IPS DF 19.7 (cell line): ENCODE measurements at places on chromosomes 4 and X.

- DNase-seq = peak; percentile 64
These were observed 155.7 kb downstream of the SNCA start for GRCh38 chr4:89681219-89681618.

DNA sequence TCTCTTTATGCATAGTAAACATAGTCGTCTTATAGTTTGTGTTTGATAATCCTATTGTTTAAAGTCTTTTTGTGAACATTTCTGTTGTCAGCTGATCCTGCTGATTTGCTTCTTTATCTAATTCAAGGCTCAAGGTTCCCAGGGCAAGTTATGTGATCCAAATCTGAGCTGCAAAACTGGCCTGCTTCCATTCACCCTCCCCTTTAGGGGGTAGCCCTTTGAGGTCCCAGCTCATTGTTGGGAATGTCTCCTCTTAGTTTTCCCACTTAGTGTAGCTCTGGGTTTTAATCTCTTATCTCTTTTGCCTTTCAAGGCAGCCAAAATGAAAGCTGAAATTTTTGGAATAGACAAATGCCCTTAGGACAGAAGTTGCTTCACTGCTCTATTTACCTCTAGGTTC, 40.2 kb upstream of the MAGED1 start:
- no peak for DNase-seq

DNA sequence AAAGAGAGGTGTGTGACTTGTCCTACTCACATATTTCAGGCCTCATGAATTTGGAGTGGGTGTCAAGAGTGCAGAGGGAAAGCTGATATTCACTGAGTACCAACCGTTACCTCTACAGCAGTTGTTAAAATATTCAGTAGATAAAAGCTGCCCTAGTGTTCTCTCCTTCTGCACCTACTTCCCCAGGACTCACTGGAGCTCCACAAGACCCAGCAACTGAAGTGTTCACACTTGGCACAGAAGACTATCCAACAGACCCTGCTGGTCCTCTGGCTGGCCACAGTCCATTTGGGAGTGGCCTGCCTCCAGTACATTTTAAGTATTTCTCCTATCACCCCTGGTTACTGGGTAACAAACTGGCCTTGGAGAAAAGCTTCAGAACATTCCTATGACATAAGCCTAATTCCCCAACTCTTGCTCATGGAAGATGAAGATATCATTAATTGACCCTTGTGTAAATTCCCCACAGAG, 70.8 kb downstream of the PPARGC1A start:
- no peak for DNase-seq

GRCh38 chrX:9573282-9574106, 108.6 kb downstream of the TBL1X start:
- no peak for DNase-seq

- no peak for DNase-seq
These were observed 244.3 kb downstream of the PTTG2 start for GRCh38 chr4:38204339-38205035.

GRCh38 chr4:8220661-8221450, 21.8 kb downstream of the SH3TC1 start:
- no peak for DNase-seq

DNA sequence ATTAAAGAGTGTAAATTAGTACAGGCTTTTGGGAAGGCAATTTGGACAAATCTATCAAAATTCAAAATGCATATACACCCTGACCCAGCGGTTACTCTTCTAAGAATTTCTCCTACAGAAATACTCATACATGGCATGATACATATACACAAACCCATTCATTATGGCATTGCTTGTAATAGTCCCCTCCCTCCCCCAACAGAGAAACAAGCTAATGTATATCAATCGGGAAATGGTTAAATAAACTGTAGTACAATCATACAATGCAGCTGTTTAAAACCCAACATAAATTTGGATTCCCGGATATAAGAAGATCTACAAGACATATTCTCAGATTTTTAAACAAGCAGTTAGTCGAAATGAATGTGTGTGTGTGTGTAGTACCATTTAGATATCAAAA, 808 bp downstream of the HUWE1 start:
- DNase-seq = no peak

DNA sequence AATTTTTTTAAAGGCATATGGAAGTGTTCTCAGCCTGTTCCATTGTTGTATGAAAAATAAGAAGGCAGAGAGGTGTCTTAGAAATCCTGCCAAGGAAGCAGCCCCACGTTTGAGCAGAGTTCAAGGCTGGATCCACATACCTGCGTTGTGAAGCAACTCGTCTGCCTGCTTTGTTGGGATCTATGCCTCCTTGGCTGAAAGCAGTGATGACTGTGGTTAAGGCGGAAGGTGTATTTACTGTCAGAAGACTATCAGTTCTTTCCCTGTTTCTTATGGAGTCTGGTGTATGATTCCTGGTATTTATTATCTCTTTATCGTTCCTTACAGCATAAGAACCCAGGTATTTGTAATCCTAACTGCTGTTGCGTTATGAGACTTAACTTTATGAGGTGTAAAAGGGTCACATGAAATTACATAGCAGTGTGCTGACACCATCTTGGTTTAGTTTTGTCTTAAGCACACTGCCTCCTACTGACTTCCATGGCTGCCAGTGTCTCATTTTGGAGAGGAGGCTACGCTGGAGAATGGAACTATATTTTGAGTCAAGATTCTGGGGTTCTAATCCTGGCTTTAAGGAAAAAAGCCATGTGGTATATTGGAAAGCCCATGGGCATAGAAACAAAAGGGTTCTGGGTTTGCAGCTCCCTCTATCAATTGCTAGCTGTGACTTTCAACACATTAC, 3.1 kb upstream of the MSMO1 start:
- no peak for DNase-seq

DNA sequence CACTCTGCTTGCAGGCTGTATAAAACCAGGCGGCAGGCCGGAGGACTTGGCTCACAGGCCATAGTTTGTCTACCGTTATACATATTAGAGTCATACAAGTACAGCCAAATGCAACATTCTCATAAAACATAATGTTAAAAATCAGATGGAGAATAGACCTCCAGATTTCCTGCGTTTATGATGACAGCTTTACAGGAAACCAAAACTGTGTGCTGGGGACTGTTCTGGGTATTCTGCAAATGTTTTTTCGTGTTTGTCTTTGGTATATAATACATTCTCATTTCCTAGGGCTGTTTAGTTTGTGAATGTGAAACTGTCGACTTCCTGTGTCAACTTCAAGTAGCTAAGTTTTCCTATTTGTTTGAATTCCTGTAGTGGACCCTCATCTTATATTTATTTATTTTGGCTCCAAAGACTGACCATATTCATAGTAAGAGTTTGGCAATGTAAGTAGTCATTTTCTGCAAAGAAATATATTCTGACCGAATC, 79.5 kb upstream of the FAM9C start:
- DNase-seq = no peak

DNA sequence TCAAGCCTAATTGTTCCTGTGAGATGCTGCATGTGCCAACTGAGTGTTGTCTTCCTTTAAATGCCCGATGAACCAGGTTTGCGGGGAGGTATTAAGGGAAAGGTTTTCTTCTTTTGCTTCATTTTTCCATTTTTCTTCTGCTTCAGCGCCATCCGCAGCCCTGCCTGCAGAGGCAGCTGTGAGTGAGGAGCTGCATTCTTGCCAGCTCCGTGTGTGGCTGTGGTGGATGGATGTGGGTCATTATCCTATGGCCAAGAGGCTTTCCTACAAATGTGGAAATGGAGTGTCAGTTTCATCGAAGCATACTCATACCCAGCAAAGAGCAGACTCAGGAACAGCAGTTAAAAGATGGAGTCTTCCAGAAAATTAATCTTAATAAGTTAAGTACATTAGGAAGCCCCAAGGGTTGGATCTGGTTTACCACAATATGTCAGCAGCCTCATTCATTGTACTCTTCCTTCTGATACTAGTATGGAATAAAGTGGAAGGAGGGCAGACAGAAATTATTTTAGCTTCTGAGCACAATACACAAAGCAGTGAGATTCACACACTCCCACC, 37.6 kb downstream of the TNIP3 start:
- no peak for DNase-seq

- DNase-seq = no peak
These were observed 41.6 kb upstream of the UGT2B7 start for GRCh38 chr4:69054578-69055200.

- no peak for DNase-seq
These were observed 172.8 kb downstream of the TEX13C start for GRCh38 chrX:125492439-125492838.

DNA sequence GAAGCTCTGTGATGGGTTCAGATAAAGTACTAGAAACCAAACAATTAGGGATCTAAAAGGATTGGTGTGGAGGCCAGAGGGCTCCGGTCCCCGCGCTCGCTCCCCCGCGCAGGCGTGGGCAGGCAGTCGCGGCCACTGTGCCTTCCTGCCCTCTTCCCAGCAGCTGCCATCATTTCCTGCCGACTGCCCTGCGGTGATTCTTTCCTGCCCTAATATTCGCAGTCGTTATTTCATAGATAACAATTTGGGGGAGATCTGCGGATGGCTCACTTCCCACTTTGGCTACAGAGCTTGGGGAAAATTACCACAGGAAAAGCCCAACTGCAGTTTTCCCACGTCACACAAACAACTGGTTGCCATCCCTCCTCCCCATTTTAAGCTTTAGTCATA, 2.2 kb downstream of the GRIA2 start:
- no peak for DNase-seq

GRCh38 chr4:5890063-5890727, 2.7 kb downstream of the CRMP1 start:
- DNase-seq = peak; percentile 91

- no peak for DNase-seq
These were observed 20.8 kb upstream of the PRPS2 start for GRCh38 chrX:12770440-12770839.

DNA sequence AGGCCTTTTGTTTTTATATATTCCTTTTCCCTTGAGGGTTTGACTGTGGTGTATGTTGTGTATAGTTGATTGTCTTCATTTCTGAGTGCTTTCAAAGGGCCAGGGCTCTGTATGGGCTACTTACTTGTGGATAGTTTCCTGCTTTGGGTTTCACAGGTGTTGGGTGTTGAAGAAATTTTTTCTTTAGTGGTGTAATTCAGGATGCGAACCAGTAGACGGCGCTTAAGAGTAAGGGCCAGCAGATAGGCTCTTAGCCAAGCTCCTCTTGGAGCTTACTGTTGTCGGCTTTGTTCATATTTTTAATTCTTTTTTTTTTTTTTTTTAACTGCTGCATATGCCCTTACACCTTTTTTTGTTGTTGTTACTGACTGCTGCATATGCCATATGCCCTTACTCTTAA, 276.3 kb upstream of the GALNT7 start:
- peak; percentile 23 for DNase-seq

GRCh38 chr4:155763551-155763950, 4.7 kb downstream of the GUCY1B1 start:
- no peak for DNase-seq

- DNase-seq = no peak
These were observed 47.0 kb upstream of the SCOC start for GRCh38 chr4:140326395-140326993.

DNA sequence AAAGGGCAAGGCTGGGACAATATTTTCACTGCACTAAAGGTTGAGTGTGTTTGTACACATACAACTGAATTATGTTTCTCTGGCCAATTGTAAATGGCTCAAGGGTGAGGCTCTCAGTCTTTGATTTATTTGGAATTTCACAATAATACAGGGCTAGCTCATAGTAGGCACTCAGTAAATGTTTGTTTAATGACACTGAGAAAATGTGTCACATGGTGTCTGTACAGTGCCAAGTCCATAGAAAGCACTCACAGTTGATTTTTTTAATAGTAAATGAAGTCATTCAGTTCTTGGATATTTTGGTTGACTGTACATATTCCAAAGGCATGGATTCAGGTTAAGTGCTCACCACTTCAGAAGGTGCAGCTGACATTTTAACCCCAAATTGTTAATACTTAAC, 176.4 kb downstream of the IL1RAPL2 start:
- DNase-seq = no peak

DNA sequence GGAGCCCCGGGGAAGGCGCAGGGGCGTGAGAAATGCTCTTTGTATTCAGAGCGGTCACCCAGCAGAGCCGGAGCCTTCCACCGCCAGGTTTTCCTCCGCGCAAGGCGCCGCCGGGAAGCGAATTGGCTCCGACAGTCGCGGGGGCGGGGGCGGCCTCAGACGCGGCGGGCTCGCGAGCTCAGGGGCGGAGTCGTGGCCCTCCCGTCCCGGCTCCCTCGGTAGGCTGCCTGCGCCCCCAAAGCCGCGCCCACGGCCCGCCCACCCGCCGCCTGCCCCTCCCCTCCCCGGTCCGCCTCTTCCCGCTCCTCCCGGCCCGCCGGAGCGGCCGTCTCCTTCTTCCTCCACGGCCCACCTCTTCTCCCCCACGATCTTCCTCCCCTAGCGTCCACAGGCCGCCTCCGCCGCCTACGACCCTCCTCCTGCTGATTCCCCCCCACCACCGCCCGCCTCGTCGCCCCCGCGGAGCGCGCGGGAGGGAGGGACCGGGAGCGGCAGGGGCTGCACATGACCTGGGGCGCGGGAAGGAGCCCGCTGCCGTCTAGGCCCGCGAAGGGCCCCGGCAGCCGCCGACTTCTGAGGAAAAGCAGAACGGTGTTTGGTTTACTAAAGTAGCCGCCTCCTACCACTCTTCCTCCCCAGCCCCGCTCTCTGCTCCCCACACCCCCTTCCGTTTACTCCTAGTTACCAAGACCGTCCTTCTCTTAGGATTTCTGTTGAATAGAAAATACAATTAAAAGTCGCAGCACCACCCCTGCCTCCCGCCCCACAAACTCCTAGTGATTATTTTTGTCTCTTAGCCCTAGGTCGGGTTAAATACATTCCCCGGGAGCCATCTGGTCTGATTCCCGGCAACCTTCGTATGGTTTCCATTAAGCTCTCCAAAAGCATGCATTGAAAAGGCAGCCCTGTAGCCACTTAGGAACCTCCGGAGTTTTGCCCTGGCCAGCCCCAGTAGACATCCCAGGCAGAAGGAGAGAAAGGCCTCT, 53.2 kb downstream of the C4orf51 start:
- peak; percentile 38 for DNase-seq

DNA sequence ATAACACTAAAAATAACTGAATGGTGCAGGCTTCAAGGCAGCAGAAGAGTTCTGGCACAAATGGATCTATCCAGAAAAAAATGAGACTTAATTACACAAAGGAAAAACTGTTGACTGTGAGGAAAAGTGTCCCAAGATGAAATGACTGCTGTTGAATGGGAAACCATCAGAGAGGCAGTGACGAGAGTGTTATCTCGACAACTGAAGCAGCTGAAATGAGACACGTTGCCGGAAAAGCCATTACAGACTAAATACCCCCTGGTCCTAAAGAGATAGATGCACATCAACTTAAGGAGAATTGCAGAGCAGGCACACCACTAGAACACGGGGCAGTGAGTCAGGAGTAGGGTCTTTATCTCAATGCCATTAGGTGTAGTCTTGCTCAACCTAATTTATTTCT, 277.8 kb downstream of the DMD start:
- no peak for DNase-seq

DNA sequence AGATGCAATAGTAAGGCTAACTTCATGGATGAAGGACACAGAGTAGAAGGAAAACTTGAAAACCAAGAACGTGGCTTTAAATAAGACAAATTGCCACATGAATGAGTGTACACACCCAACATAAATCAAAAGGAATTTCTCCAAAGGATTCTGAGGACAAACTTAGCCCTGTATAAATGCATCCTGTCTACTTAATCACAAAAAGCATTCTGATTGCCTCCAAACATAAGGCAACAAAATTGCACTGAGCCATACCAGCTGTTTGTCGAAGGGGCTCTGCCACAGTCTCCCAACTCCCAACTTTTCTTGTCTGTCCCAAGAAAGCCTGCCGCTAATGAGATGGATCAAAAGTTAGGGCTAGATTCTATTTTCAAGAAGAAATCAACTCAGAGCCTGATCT, 194.3 kb downstream of the SOWAHB start:
- no peak for DNase-seq

GRCh38 chr4:53068755-53069330, 206.7 kb downstream of the RASL11B start:
- no peak for DNase-seq
